ENCODE measurements at places on chromosomes 12 and 14.

- DNase-seq = no peak
These were observed 8.3 kb downstream of the KRT80 start for GRCh38 chr12:52183544-52183910.

DNA sequence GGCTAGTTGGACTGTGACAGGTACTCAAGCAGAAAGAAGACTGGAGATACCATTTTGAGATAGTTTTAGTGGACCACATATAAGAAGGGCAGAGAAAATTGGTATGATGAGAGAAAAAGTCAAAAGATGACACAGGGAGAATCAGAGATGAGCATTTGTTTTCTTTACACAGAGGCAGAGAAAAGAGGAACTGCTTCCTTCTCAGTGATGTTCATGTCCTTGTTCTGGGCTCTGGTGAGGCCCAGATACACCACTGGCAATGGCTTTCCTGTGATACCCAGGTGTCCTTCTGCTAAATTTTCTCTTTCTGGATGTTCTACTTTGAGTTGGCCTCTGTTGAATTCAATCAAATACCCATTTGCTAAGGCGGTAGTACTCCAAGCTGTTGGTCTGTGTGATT, 1782.7 kb upstream of the SEL1L start:
- no peak for DNase-seq

- peak; percentile 81 for DNase-seq
These were observed 37.6 kb downstream of the PACS2 start for GRCh38 chr14:105351920-105352851.

- DNase-seq = no peak
These were observed 7.0 kb downstream of the RNASE10 start for GRCh38 chr14:20512177-20512905.

DNA sequence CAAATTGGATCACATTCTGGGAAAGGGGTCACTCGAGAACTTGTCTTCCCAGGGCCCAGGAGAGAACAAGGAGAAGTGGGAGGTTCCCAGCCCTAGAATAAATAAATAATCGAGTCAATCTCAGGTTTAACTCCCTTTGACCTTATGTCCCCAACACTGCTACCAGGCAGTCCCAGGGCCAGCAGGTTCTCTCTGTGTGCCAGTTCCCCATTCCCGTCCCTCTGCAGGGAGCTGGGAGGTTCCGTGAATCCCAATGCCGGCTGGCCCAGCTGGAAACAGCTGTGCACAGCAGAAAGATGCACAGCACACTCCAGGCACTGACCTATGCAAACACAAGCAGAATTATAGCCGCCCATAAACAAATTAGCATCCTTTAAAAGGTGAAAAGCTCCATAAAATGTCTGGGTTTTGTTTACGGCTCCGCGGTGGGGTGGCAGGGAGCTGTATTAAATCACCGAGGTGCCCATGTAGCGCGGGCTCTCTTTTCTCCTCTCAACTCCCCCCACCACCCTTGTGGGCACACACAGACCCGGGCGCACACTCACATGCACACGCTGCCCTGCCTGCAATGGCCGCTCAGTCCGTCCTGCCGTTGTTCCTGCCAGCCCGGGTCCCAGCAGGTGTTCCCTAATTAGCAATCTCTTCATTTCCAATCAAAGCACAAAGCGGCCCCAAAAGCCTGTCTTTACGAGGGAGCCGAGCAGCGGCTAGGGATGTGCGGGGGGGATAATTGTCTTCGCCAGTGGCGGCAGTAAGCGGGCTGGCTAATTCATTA, 46.6 kb upstream of the ESRRB start:
- no peak for DNase-seq

DNA sequence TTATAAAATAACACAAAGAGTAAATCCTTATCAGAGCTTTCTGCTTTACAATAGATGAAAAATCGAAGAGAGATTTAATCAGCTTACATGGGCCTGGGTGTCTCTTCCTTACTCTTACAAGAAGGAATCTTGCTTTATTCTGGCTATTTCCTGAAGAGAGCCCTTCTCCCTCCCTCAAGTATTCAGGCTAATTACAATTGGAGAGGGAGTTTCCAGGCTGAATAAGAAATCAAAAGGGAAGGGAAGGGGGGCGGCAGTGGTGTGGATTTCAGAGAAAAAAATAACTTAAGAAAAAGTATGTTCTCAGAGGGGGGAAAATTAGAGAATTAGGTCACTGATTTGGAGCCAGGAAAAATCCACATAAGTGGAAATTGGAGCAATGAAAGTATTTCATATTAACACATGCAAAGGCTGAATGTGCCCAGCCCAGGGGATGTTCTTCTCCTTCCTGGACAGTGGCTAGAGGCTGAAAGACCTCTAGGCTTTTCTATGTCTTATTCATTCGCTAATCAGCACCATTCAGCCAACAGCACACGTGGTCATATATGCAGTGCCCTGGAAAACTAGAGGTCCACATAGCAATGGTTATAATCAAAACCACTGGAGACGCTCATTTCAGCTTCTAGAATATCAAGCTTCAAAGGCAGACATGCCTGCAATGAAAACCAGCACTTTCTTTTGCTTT, 158.9 kb upstream of the BTG1 start:
- DNase-seq = no peak

DNA sequence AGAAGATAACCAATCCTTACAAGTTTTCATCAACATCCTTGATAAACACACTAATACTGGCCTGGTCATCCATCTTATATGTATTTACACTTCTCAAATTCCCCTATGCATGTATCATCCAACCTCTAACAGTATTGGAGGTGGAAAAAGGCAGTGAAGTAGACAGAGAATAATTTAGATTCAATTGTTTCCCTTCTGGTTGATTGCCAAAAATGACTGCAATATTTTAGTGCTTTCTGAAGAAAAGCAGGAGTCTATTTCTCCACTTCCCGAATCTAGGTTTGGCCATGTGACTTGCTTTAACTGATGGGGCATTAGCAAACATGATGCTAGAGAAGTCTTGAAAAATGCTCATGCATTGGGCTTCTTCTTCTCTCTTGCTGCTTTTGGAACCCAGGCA, 78.3 kb upstream of the METAP2 start:
- DNase-seq = no peak

DNA sequence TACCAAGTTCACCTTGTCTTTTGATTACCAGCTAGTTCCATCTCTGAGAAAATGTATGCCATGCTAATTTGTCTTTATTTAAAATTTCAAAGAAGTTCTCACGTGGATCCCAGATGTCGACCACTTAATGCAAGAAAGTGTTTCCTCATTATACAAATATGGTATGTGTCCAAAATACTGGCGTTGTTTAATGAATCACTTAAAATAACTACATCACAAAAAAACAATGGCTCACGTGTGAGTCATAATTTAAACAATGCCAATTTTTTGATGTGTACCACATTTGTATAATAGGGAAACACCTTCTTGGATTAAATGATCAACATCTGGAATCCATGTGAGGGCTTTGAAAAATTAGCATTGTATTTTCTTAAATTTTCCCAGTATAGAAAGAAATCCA, 40.8 kb downstream of the DBX2 start:
- no peak for DNase-seq

- DNase-seq = no peak
These were observed 64.0 kb upstream of the DIO2 start for GRCh38 chr14:80275208-80275850.

GRCh38 chr12:30701056-30701455, 5.4 kb upstream of the IPO8 start:
- DNase-seq = no peak

DNA sequence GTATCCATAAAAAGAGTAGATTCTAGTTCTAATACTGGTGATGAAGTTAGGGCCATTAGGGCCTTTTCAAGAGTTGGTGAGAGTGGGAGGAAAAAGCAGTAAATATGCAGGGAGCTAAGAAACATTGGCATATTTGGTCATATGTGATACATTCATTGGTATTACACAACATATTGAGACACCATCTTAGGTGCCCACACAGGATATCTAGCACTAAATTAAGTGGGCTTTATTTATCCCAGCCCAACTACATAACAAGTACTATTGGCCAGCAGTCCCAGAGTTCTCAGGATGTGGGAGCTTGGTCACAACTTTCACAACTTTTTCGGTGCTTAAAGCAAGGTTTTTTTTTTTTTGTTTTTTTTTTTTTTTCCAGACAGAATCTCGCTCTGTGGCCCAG, 2.0 kb upstream of the ING4 start:
- no peak for DNase-seq

GRCh38 chr12:55019784-55020183, at the start of gene NEUROD4:
TSS of gene NEUROD4 (plus strand) at chr12:55019974. CDS start at chr12:55026440, 6,466 bp downstream.
- DNase-seq = no peak

DNA sequence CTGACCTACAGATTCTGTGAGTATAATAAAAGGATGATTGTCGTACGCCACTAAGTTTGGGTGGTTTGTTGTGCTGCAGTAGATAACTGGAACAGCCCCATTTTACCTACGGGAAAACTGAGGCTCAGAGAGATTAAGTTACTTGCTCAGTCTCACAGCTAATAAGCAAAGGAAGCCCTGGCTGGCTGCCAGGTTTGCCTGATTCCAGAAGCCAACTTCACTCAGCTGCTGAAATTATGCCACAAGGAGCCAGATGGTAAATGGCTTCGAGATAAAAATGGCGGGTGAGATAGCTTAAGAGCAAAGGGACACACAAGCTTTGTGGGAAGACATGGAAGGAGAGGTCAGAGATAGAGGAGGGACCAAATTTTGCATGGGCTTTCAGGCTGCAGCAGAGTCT, 191.5 kb upstream of the NOS1 start:
- no peak for DNase-seq

- DNase-seq = no peak
These were observed 29.7 kb upstream of the NR2C1 start for GRCh38 chr12:95102916-95103671.

GRCh38 chr12:91133871-91134270, 22.6 kb upstream of the LUM start:
- DNase-seq = no peak

- DNase-seq = no peak
These were observed 334.3 kb upstream of the OR4E1 start for GRCh38 chr14:22007784-22008412.

DNA sequence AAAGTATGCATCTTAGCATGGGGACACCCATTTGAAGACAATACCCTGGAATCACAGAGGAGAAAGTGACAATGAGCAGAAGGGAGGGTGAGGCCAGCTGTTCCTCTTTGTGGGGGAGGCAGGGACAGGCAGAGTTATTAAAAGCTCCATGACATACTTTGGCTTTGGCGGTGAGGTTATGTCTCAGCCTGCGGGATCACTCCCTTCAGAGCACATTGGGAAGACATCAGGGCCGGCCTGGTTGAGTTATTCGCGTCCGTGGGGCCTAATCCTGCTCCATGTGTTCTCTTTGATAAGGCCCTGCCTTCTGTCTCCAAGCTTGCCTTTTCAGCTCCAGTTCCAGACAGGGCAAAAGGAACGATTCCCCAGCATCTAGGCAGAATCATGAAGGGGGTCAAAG, 98.8 kb upstream of the NTF3 start:
- DNase-seq = no peak

DNA sequence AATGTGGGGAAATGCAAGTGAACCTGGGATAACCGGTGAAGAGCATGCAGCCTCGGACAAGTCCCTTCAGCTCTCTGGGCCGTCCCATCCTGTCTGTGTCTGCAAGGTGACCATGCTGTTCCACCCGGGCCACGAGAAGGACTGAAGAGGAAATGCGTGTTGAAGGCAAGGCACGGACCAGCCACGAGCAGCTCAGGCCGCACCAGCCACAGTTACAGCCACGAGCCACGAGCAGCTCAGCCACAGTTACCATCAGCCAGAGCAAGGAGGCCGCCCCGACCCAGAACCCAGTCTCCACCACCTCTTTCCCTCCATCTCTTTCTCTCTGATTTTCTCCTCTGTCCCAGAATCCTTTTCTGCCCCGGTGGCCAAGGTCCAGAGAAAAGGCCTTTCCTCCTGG, 18.8 kb upstream of the GALNT9 start:
- DNase-seq = no peak

DNA sequence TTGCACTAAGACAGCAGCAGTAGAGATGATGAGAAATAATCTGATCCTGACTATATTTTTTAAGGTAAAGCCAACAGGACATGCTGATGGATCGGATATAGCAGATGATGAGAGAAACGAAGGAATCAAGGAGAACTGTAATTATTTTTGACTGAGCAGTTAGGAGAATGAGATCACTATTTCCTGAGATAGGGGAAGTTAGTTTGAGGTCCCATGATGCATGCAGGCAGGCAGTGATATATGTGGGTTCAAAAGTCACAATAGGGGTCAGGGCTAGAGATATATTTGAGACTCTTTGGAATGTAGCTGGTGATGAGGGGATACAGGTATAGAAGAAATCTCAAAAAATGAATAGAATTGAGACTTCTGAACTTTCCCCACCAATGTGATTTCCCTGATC, 107.6 kb downstream of the GTF2A1 start:
- DNase-seq = no peak

DNA sequence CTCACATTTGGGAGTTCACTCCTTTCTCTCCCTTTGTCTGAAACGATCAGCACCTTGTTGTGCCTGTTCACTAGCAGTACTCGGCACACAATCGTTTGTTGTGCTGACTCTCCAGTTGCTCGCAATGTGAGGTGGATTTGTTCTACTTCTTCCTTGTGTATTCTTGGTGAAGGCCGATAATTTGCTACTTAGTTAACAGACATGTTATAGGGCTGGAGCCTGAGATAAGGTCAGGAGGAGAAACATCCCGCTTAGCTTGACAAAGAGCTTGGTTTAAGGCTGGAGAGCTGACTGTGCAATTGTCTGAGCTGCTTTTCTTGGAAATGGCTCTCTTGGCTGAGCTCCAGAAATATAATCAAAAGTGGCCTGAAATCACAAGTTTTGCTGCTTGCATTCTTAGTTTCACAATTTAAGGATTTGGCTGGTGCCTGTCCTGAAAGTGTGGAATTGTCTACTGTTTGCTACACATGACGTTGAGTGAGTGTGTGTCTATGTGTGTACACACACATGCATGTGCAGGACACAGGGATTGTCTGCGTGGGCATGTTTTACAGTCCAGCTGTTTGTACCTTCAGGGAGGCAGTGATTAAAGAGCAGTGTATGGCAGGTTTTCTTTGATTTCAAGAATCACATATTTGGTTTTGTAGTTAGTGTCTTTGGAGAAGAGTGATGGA, 77.7 kb downstream of the ARF6 start:
- DNase-seq = no peak

DNA sequence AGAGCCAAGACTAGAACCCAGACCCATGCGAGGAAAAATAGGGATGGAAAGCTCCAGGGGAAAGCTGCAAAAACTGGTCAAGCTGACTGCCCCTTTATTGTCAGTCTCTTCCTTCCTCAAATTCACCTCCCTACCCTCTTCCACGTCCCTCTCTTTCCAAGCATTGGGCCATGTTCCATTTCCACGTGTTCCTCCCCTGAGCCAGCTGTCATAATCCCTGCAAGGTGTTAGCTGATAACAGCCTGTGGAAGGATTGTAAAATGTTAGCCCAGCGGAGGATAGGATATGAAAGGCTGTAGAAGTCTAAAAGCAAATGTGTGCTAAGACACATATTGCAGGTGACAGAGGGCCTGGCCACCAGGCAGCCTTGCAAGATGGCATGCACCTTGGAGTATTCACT, 88.0 kb upstream of the MAX start:
- DNase-seq = no peak

- no peak for DNase-seq
These were observed 130.4 kb downstream of the BRMS1L start for GRCh38 chr14:35956376-35957085.

GRCh38 chr12:26798640-26799039, 34.4 kb downstream of the ITPR2 start:
- DNase-seq = no peak

All from activated naive CD8-positive, alpha-beta T cell treated with anti-CD3 and anti-CD28 coated beads, Interleukin-2, amount 50 U/mL, for 16 hours (primary cell).